ENCODE measurements at places on chromosomes 4 and X.

DNA sequence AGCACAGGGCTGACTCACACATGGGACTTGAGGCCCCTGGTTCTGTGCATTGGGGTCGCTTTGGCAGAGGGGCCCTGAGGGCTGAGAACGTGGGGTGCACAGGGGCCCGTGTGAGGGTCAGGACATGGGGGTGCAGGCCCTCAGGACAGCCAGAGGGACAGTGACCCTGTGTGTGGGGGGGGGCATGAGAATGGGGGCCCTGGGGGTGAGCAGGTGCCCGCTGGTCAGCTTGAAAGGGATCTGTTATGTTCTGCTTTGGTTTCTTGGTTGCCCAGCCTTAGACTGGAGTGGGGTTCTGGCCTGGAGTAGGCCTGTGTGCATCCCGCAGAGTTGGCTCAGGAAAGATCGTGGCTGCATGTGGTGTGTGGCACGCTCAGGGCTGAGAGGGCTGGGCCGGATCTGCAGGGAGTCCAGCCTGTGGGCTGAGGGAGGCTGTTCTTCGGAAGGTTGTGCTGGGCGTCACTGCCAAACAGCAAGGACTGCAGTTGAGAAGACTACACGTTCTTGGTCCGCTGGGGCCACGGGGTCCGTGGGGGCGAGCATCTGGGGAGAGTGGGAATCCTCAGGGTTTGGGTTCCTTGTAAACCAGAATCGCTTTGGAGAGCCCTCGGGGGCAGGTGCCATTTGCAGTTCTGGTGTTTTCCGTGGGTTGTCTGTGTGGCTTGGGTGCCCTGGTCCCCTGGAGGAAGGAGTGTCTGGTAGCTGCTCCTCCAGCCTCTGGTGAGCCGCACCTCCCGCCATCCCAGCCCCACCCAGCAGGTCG, 15.2 kb upstream of the UVSSA start:
- DNase-seq: no peak

DNA sequence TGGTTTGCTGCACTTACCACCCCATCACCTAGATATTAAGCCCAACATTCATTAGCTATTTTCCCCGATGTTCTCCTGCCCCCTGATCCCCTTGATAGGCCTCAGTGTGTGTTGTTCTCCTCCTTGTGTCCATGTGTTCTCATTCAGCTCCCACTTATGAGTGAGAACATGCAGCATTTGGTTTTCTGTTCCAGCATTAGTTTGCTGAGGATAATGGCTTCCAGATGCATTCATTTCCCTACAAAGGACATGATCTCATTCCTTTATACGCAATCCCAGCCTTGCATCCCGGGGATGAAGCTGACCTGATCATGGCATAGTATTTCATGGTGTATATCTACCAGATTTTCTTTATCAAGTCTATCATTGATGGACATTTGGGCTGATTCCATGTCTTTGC, 99.0 kb upstream of the DCAF12L2 start:
- no peak for DNase-seq

GRCh38 chrX:38560776-38561125, 591 bp upstream of the TSPAN7 start:
- no peak for DNase-seq

GRCh38 chr4:108820492-108821350, 57.9 kb upstream of the ETNPPL start:
- DNase-seq: no peak

DNA sequence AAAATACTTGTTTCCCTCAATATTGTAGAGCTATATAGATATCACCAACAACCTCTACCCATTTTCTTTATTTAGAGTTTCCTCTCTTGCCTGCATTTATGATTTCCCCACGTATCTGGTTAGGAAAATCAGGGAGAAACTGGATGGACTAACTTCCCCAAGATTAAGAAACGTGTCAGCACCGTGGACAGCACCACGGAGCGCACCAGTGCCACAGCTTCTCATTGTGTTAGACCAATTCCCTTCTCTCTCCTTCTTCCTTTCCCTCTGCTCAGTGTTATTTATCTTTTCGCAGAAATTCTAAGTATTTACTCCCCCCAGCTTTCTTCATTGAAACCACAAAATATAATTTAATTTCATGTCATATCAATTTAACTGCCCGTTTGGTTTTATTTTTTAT, 568.6 kb upstream of the BOD1L1 start:
- no peak for DNase-seq

GRCh38 chr4:163673848-163674697, 179.6 kb downstream of the TMA16 start:
- DNase-seq: no peak

Measured in NCI-H345 (cell line).